HepG2 (cell line): ENCODE measurements at places on chromosomes 6 and 20. TPM values are rescaled to one million over a fixed set of nuclear protein-coding genes. Genes with fewer than 3 reads are reported as not detected.

DNA sequence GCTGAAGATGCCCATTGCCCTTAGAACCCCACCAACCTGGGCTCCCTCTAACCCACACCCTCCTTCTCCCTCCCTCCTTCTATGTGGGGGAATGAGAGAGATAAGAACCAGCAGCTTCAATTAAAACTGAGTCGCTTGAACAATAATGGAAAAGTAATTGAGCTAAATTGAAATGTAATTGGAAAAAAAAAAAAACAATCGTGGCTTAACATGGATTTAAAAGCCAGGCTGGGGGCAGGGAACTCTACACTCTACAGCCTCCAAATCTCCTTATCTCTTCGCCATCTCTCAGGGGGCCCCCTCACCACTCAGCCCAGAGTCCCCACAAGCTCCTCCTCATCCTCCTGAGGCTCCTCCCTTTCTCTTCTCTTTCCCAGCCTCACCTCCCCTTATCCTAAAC is 83.2 kb downstream of the MDGA1 start:
- DNase-seq = no peak

DNA sequence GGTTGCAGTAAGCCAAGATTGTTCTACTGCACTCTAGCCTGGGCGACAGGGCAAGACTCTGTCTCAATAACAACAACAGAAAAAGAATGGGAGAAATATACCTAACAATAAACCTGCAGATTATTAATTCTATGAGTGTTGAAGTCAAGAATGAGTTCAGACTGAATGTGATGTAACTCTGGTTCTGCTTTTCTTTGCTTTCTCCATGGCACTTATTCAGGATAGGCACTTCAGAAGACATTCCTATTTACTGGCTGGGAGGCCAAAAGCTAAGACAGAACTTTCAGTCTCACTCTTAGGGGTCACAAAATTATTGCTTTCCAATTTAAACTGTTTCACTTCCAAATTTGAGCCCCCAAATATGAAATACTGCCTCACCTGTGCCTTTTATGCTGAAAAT is 15.7 kb upstream of the PRIM2 start:
- no peak for DNase-seq

- DNase-seq = no peak
Observed at GRCh38 chr6:43119482-43119881, 43.4 kb downstream of the PTK7 start.

TASP1 gene
- total RNA-seq = 25.2 and 29.1 TPM in 2 replicates

CAGE1 gene
- 0.15 TPM in 1 of 2 replicates, not detected in the other for total RNA-seq

- DNase-seq = no peak
Observed at GRCh38 chr20:57470666-57471495, 54.1 kb downstream of the CTCFL start.

DNA sequence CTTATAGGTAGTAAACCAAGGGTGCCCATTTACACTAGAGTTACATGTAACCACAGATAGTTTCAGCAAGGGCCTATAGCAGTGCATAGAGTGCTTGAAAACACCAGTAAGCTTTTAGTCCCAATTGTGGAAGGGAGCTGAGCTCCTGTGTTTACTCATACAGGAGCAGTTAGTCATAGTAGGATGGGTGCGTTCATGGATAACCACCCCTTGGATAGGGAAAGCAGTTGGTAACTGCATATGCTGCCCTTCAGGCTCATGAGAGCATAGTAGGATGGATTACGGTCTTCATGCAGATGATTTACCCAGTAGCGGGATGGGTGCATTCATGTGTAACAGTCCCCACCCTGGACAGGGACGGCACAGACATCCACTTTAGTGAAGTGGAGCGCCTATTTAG is 45.1 kb downstream of the OR2B6 start:
- no peak for DNase-seq

GRCh38 chr20:46979603-46980241 is 85.1 kb downstream of the EYA2 start:
- DNase-seq = no peak

IYD gene
- total RNA-seq = 0.46 and 0.52 TPM in 2 replicates

DEFB132 gene
- total RNA-seq = not detected in 2 replicates

- DNase-seq = no peak
Observed at GRCh38 chr6:28569748-28570147, 44.1 kb downstream of the GPX5 start.

DNA sequence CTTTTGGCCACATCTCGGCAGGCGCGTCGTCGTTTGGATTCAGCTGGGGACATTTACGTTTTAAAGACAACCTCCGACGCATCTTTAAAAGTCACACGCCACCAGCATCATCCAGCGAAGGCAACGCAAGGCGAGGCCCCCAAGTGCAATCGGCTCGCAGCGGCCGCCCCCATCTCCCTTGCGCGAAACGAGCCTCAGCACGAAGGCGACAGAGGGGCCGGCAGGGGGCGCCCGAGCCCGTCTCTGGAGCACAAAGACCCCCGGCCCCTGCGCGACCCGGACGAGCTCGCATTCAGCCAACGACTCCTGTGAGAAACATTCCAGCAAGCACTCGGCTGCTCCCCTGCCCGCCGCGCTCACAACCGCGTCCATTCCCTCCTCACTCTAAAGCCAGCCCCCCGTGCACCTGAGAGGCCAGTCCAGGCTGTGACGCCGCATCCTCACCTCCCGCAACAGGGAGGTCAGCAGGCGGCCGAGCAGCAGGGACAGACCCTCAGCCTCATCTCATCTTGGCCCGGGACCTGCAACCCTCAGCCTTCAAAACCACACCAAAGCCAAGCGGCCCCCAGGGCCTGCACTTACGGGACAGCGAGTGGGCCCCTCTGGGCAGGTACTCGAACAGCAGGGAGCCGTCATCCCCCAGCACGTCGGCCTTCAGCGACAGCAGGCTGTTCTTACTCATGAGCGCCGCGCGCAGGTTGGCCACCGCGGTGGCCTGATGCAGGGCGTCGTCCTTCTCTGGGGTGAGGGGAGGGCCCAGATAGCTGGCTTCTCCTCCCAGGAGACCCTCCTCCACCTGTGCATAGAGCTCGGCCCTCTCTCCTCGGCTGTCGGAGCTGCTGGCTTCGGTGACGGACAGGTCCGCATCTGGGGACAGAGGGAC is 35.8 kb downstream of the SLC2A4RG start:
- DNase-seq = no peak

DNA sequence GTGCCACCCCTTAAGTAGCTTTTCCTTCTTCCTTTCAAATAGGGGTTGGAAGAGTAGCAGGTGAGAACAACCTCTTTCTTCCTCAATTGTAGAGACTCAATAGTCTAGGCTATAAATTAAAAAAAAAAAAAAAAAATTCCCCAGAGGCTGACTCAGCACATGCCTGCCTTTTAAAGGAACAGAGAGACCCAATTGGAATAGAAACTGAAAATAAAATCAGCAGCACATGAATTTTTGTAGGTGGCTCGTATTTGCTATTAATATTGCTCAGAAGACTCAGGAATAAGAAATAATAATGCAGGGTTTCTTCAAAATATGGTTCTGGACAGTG is 19.3 kb downstream of the TOP1 start:
- no peak for DNase-seq

DNA sequence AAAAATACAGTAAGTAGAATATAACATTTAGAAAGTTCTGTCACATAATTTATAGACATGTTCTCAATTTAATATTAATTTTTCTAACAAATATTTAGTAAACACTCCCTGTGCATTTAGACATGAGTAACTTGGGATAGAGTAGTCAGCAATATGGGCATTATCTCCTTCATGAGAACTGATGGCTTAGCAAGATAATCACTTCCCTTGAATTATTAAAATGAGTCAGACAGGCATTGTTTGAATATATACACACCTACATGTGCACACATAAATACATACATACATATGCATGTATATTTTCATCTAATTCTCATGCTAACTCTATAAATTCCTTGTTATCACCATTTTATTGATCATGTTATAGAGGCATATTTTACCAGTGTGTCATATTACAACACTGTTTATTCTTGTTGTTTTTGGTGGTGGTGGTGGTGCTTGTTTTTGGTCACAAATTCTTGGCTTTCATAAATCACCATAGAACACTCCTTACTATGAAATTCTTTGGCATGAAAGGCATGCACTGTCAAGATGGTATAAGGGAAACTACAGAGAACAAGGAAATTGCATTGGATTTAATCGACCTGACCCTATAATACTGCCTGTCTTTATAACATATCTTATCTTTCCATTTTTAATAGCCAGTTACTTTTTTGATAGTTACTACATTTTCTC is 434.5 kb upstream of the MANEA start:
- no peak for DNase-seq

GRCh38 chr6:159122453-159122852 is 46.7 kb upstream of the FNDC1 start:
- no peak for DNase-seq

DNA sequence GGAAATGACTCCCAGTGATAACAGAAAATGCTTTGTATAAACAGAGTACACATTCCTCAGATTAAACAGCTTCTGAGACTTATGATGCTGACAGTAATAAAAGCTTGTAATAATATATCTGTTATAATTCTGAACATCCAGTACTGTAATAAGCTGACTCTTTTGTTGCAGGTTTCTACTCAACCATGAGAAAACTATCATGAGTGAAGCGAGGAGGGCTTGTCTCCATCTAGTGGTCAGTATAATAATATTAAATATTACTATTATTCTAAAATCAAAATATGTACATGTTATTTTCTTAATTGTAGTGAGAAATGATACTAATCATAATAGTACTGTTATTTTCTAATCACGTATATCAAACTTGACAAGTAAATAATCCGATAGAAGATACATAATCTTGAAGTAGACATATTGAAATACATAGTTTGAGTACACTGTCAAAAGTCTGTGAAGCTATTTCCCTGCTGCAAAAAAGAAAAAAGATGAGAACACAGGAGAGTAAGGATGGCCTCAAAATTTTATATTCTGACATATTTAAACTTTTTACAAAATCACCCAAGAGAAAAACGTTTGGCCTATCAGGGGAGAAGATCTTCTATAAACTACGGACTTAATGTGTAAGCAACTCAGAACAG is 183.1 kb downstream of the MOXD1 start:
- DNase-seq = peak; percentile 25

MAK gene
- total RNA-seq = 0.04 and 0.17 TPM in 2 replicates

TMC2 gene
- not detected in 2 replicates for total RNA-seq

DNA sequence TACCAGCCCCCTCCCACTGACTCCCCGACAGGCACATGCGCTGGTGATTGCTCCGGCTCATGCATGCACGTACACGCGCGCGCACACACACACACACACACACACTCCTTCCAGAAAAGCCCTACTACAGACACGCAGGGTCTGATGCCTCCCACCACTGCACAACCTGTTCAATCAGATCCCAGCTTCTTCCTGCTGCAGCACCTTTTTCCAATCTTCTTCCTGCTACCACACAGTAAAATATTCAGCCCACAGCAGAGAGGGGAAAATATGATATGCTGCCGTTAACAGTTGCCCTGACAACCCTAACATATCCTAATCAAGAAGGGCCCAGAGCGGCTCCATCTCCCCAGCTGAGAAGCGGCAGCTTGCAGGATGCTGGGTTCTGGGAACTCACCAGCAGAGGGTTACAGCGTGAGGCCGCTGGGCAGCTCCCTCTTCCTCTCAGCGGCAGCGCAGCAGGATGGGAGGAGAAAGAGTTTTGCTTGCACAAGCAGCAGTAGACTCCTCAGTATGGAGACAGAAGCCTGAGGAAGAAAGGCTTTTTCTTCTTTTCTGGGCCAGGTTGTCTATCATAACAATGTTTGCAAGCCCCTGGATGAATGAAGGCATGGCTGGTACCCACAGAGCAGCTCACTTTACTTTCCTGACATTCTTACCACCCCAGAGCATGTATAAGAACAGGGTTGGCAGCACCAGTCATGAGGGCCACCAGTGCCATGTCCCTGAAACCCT is 23.9 kb downstream of the MAP7 start:
- peak; percentile 6 for DNase-seq

- DNase-seq = no peak
Observed at GRCh38 chr20:25083141-25083772, 1.3 kb upstream of the VSX1 start.

DNA sequence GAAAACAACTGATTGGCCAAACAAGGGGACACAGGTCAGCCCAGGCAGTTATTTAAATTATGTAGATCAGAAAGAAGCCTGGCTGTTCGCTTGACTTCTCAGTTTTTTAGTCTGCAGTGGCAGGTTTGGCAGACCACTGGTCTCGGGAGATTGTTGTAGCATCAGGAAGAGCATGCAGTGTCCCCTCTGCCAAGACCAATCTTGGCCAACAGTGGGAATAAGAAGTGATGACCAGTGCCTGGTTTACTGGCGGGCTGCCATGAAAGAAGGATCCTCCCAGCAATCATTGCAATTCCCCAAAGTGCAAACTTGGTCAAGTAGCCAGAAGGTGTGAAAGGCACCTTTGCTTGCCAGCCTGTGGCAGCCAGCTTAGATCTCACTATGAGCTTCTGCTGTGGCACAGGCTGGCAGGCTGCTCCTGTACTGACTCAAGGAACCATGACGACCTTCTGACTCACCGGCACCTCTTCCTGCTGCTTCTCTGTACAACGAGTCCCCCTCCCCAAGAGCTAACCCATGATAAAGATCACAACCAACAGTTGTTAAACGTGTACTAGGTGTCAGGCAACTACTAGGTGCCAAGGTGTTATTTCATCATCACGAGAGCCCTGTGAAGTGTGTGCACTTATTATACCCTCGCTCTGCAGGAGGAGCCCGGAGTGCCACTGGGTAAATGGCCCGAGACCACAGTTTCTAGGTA is 76.8 kb upstream of the DUSP22 start:
- DNase-seq = no peak

DNA sequence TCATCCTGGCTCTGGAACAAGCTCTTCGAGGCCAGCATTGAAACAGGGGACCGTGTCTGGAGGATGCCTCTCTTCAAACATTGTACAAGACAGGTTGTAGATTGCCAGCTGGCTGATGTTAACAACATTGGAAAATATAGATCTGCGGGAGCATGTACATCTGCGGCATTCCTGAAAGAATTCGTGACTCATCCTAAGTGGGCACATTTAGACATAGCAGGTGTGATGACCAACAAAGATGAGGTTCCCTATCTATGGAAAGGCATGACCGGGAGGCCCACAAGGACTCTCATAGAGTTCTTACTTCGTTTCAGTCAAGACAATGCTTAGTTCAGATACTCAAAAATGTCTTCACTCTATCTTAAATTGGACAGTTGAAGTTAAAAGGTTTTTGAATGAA is 3.6 kb upstream of the CDKN1A start:
- DNase-seq = no peak

SCAND1 gene
- 86.3 and 109 TPM in 2 replicates for total RNA-seq

- no peak for DNase-seq
Observed at GRCh38 chr20:2900845-2901592, 27.7 kb downstream of the PTPRA start.

GRCh38 chr20:9590189-9590588 is 75.8 kb downstream of the LAMP5 start:
- no peak for DNase-seq

COL20A1 gene
- not detected in 2 replicates for total RNA-seq

- no peak for DNase-seq
Observed at GRCh38 chr6:4377603-4378002, 242.2 kb upstream of the ECI2 start.

- no peak for DNase-seq
Observed at GRCh38 chr6:140478631-140479030, 1104.2 kb upstream of the CITED2 start.
